ENCODE measurements at places on chromosomes 2 and 18.

GRCh38 chr2:179995741-179996515 lies 11.2 kb downstream of the CWC22 start:
- DNase-seq, result no peak

DNA sequence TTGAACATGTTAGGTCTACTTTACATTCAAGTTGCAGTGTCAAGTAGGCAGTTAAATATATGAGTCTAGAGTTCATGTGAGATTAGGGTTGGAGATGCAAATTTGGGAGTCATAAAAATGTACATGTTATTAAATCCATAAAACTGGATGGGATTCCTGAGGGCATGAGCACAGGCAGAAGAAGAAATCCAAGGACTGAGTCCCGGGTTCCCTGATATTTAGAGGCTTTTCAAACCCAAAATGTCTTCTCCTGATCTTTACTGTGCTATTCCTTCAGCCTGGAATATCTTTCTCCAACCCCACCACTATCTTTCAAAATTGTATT lies 23.3 kb upstream of the EXOC6B start:
- no peak for DNase-seq

GRCh38 chr2:219175928-219176817 lies 552 bp downstream of the CNPPD1 start:
- DNase-seq, result peak; percentile 44

DNA sequence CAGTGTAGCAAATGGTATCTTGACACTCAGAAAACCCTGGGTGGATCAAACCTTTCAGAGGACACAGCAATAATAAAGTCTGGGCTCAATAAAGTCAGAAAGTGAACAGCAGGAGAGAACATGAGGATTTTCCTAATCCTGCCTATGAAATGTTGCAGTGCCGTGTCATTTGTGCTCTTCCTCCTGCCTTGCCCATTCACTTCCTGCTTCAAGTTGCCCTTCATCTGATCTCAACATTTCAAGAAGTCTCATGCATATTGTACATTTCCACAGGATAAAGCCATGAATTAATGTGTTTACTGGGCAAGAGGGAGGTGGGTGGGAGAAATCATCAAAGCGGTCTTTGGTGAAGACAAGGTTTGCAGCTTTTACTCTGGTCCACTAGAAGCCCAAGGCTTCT lies 51.1 kb upstream of the STPG4 start:
- DNase-seq, result no peak

- DNase-seq, result no peak
Observed at GRCh38 chr18:62925031-62925688, 209.8 kb downstream of the PHLPP1 start.

- no peak for DNase-seq
Observed at GRCh38 chr2:206368933-206369569, 74.3 kb upstream of the ADAM23 start.

DNA sequence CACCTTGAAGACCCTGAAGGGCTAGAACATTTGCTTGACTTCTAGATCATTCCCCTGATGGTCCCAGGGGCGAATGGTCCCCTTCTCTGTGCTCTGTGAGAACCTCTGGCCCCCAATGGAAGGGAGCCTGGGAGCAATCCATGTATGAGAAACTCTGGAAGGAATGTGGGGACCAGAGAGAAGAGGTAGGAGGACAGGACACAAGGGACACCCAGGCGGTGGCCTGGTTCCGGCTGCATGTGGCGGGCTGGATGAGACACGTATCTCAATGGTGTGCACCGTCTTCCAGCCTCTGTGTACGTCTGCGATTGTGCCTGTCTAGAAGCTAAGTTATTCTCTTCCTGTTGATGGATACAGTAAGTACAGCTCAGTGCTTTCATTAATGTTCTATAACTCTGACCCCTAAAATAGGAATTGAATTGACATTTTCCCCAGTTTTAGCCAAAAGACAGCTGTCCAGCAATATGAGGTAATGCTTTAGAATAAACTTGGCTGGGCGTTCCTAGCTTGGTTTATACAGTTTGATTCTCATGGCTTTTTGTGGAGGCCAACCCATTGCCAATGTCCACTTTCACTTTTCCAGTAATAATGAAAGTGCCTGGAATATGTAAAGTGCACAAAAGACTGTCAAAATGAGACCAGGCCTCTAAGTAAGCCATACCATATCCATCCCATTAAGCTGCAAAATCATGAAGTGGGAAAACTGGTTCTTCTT lies 30.1 kb upstream of the COPS8 start:
- DNase-seq, result no peak

- DNase-seq, result no peak
Observed at GRCh38 chr2:127700527-127701192, 637 bp upstream of the SFT2D3 start.

Data from T47D (cell line).